Natural killer cell (primary cell): ENCODE measurements at places on chromosomes 1 and 21. TPM values are rescaled to one million over a fixed set of nuclear protein-coding genes. Genes with fewer than 3 reads are reported as not detected.

Gene AMY1B
- not detected for total RNA-seq

Gene ABCG1
- 14.7 TPM for total RNA-seq

DNA sequence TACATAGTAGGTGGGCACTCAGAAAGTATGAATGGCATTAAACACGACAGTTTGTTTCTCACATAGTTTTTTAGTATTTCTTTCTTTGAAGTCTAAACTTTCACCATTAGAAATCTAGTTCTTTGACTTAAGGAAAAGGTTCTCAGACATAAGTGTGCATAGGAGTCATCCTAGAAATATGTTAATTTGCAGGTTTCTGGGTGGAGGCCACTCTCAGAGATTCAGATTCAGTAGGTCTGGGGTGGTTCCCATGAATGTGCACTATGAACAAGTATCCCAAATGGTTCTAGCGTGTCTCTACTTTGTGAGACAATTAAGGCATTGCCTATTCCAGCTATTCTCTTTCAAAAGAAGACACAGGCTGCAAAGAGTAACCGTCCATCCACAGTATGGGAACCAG lies 119.3 kb downstream of the NGF start:
- DNase-seq, result no peak

Gene CYYR1
- not detected for total RNA-seq
